Effector memory CD8-positive, alpha-beta T cell (primary cell): ENCODE measurements at places on chromosomes 13 and 19.
A peak's percentile ranks its signal among the peaks of the same experiment; 100 is the strongest.

DNA sequence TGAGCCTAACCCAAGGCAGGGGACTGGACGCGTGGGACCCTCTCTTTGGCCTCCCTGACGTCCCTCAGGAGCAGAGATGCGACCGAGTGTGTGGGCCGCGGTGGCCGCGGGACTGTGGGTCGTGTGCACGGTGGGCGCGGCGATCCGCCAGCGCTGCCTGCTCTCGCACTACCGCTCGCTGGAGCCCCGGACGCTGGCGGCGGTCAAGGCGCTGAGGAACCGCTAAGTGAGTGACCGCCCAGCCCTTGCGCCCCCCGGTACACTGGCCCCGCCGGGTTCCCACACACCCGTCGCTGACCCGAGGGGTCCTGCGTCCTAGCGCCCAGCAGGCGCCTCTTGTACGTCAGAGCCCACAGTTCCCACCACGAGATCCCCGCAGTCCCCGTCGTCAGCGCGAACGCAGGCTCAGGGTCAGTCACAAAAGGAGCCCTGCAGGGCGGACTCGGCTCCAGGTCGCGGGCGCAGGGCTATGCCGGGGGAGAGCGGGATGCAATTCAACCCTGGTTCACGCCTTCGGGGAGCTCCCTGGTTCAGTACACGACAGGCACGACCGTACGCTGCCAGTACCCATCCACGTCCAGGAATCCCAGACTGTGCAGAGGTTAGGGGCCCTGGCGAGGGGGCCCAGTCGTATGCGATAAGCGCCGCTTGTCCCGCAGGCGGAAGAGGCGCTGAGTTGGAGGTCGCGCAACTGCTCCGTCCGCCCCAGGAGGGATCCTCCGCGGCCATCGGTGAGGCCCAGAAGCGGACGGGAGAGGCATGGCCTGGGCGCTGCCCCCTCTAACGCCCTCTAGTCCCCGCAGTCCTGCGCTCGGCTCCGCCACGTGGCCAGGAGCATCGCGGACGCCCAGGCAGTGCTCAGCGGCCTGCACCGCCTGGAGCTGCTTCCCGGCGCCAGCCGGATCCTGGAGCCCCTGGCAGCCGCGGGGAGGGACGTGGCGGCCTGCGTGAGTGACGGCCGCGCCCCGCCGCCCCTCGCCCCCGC lies 3.6 kb upstream of the IFNL2 start:
- DNase-seq: no peak

- no peak for DNase-seq
Observed at GRCh38 chr13:92677571-92677970, 549.0 kb upstream of the GPC6 start.

- no peak for DNase-seq
Observed at GRCh38 chr13:66665991-66666390, 564.1 kb downstream of the PCDH9 start.

- no peak for DNase-seq
Observed at GRCh38 chr13:108708921-108709320, 79.5 kb downstream of the MYO16 start.

DNA sequence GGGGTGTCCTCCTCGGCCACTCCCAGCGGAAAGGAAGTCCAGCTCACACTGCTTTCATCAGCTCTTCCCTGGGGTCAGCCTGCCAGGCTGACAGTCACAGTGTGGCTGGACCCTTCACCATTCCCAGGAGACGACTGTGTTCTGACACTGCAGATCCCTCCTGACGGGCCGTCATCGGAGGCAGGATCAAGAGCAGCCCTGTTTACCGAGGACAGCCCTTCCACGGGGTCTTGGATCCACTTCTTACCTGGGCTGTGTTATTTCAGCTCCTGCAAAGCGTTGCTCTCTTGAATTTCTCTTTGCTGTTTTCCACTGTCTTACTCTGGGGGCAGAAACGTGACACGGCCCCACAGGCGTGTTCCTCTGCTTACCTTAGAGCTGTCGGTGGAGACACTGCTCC lies 149.9 kb upstream of the SOX1 start:
- DNase-seq: no peak

- peak; percentile 21 for DNase-seq
Observed at GRCh38 chr19:18023622-18024251, 15.8 kb downstream of the ARRDC2 start.

DNA sequence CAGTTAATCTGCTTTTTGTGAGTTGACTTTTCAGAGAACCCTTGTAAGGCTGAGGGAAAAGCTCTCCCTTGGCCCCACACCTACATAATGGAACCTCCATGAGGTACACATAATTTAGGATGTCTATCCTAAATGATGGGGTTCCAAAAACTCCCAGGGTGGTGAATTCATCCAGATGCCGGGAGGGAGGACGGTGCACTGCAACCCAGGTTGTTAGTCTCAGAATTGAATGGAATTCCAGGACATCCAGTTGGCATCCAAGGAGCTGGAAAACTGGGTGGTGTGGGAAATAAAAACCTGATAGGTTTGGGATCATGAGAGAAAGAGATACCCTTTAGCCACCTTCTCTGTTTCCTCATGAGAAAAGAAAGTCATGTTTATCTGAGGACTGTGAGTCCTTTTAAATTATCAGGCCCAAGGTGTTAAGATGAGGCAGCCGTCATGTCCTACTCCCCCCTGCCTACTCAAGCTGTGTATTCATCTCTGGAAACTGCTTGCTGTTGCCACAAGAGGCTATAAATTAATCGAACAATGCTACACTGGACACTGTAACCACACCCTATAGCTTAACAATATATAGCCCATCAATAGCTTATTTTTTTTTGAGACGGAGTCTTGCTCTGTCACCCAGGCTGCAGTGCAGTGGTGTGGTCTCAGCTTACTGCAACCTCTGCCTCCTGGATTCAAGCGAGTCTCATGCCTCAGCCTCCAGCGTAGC lies 49.5 kb downstream of the C13orf46 start:
- DNase-seq: no peak

GRCh38 chr19:38057959-38058690 lies 151.1 kb downstream of the SIPA1L3 start:
- DNase-seq: no peak

- DNase-seq: no peak
Observed at GRCh38 chr19:28446511-28446910, 766.4 kb downstream of the UQCRFS1 start.

DNA sequence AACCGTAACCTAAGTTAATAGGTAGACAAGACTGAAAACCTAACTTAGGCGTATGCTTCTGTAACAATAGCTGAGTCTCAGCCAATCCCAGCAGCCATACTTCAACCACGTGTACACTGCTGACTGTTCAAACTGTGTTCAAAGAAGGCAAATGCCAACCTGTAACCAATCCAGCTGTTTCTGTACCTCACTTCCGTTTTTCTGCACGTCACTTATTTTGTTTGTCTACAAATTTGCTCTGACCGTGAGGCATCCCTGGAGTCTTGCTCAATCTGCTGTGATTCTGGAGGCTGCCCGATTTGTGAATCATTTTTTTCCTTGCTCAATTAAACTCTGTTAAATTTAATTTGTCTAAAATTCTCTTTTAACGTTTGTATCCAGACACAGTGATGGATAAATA lies 59.2 kb downstream of the EDNRB start:
- DNase-seq: no peak
